ENCODE measurements at places on chromosomes 1 and 21.

DNA sequence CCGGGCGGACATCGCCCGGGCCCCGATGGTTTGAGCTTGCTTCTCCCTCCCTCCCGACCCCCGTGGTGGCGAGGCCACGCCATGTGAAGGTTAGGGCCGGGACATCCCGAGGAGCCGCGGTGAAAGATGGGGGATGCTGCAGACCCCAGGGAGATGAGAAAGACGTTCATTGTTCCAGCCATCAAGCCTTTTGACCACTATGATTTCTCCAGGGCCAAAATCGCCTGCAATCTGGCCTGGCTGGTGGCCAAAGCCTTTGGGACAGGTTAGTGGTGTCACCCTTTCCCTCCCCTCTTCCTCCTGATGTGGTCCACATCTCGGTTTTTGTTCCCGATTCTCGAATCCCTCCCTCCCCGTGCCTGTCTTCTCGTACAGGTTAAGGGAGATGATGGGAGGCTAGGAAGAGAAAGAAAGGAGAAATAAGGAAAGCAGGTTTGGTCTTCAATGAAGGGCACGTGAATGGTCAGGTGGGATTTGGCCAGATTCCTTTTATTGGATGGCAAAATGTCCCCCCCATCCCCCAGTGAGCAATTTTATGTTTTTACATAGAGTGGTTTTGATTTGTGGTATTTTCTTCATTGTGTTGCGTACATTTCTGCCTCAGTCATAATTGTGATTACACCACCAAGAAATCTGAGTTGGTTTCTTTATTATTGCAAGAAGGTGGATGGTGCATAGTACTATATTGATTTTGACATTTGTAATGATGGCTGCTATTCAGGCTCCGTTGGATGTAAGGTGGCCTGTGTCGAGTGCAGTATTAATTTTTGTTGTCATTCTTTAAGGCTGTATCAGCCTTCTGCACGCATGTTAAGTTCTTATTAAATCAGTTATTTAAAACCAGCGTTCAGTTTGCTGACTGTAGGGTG is 1.2 kb downstream of the CAMSAP2 start:
- no peak for DNase-seq

DNA sequence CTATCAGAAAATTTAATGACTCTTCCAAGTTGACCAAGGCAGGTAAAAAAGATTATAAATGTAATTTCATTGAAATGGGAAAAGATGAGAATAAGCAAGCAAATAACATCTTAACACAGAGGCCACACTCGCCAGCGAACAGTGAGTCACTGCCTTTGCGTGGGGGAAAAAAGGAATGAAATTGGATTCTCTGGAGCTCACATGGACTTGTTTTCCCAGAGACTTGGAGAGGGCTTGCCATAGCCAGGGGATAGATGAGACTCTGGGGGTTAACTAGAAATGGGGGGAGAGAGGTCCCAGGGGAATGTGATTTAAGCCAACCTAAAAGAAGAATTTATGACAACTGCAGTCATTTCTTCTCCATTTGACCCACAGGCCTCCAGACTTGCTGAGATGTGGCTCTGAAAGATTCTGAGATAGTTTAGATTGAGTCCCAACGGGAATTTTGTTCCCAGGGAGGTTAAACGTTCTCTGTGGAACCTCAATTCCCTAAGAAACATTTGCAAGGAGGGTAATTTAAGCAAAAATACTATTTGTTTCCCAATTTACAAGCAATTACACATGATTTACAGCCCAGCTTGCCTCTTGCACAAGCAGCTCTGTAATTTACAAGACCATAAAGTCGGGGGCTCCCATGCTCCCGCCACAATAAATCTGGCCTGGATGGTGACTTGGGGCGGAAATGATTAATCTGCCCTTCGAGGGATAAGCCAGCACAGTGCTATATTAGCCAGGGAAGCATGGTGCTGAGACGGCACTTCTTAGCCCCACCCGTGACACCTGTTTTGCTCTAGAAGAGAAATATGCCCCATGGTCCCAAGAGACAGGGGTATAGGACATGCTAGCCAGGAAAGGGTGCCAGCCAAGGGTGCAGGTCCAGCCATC is 68.8 kb downstream of the GRIK3 start:
- peak; percentile 59 for DNase-seq

- DNase-seq = no peak
Observed at GRCh38 chr1:16969057-16969611, 11.3 kb downstream of the MFAP2 start.

GRCh38 chr1:161193561-161194235 is 5.2 kb downstream of the ADAMTS4 start:
- no peak for DNase-seq

- no peak for DNase-seq
Observed at GRCh38 chr21:35006771-35007170, 42.3 kb downstream of the RUNX1 start.

- DNase-seq = no peak
Observed at GRCh38 chr1:7022058-7022457, 236.8 kb downstream of the CAMTA1 start.

GRCh38 chr1:89806616-89807015 is 14.2 kb upstream of the LRRC8D start:
- DNase-seq = no peak

GRCh38 chr1:84166797-84167196 is 22.7 kb downstream of the PRKACB start:
- no peak for DNase-seq

GRCh38 chr1:36411674-36412648 is 14.3 kb upstream of the LSM10 start:
- no peak for DNase-seq

- no peak for DNase-seq
Observed at GRCh38 chr1:145906954-145907753, 2.7 kb downstream of the ITGA10 start.

GRCh38 chr1:156486421-156487344 is 13.9 kb downstream of the MEF2D start:
- no peak for DNase-seq

DNA sequence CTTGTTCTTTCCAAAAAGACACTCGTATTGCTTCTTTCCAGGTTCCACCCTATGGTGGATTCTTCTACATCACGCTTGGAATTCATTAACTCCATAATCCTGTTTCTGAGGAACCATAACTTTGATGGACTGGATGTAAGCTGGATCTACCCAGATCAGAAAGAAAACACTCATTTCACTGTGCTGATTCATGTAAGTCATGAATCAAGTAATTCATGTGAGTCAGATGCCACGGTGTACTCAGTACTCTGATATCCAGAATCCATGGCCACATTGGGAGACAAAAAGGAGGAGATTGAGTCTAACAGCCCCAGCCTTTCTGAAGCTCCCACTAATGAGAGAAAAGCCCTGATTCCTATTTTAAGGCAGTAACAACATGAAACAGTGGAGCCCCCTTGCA is 7.4 kb downstream of the CHI3L2 start:
- DNase-seq = no peak

- no peak for DNase-seq
Observed at GRCh38 chr1:242006976-242007375, 8.1 kb upstream of the MAP1LC3C start.

- DNase-seq = no peak
Observed at GRCh38 chr21:18620436-18620835, 216.9 kb upstream of the TMPRSS15 start.

DNA sequence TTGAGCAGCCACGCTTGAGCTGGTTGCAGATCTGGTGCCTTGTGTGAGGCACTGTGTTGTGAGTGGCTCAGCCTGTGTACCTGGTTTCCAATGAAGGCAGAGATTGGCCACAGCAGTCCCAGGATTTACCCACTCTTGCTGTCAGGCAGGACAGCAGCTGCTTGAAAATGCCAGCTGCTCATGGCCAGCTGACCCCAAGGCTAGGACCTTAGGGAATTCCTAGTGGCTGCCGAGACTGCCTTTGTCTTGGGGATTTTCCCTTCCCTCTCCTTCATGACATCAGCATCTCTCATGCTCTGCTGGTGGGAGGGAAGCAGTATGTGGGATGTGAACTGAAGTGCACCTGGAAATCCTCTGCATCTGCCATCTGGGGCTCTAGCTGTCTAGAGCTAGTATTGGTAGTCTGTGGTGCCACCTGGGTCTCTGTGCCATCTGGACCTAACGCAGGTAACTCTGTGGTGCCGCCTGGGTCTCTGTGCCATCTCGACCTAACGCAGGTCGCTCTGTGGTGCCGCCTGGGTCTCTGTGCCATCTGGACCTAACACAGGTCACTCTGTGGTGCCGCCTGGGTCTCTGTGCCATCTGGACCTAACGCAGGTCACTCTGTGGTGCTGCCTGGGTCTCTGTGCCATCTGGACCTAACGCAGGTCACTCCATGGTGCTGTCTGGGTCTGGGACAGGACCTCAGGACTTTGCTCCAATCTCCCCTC is 3.8 kb upstream of the LRRC47 start:
- no peak for DNase-seq

- no peak for DNase-seq
Observed at GRCh38 chr1:167548059-167548932, 5.3 kb downstream of the CREG1 start.

DNA sequence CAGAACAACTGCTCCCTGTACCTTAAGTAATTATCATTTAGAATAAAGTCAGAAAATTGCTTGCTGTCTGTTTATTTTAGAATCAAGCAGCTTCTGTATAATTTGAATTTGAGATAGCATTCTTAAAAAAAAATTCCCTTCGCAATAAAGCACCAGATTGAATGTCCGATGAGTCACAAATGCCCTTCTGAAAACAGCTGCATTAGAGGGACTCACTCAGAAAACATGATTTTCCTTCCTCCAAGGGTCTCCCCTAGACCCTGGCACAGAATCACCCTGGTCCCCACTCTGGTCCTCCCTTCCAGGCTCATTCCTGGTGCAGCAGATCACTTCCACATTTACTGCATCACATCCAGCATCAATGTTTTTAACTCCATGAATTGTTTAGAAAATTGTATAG is 471.1 kb upstream of the VAMP3 start:
- no peak for DNase-seq

GRCh38 chr1:89257041-89257440 is 15.6 kb downstream of the GBP5 start:
- DNase-seq = no peak

GRCh38 chr1:91704746-91705145 is 181.2 kb downstream of the TGFBR3 start:
- no peak for DNase-seq

DNA sequence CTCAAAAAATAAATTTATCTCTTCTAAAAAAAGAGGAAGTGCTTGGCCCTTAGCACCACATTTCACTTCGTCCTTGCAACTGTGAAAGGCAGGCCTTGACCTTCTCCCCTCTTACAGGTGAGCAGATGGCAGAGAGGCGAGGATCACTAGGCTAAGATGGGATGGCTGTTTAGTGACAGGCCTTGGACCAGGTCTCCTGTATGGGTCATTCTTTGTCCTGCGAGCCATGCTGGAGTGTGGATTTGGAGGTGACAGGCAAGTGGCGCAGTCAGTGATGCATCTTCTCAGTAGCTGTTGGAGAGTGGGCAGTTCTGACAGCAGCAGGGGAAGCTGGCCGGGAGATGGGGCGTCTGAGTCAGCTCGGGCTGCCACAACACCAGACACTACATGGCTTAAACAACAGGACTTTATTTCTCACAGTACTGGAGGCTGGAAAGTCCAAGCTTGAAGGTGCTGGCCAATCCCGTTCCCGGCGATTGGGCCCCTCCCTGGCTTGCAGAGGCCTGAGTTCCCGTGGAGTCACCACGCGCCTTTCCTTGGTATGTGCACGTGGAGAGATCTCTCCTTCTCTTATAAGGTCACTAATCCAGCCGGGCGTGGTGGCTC is 16.5 kb downstream of the SLC27A3 start:
- DNase-seq = no peak

DNA sequence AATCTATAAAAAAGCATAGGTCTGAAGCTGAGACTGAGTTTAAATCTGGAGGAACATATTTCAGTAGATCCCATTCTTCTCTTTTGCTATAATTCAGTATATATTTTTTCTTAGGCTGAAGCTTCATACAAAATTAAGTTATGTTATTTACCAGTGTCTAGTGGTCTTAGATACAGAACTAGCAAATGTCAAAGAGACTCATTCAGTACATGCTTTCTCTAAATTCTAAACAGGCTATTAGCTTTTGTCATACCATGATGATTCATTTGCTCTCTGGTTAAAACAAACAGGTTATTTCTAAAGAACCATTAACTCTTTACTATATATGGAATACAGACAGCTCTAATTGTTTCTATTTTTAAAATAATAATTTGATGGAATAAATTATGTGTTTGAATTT is 1170.2 kb upstream of the PRMT6 start:
- no peak for DNase-seq

GRCh38 chr1:60753036-60753900 is 329.1 kb upstream of the NFIA start:
- no peak for DNase-seq

GRCh38 chr1:238658763-238659162 is 727.6 kb upstream of the CHRM3 start:
- DNase-seq = no peak

DNA sequence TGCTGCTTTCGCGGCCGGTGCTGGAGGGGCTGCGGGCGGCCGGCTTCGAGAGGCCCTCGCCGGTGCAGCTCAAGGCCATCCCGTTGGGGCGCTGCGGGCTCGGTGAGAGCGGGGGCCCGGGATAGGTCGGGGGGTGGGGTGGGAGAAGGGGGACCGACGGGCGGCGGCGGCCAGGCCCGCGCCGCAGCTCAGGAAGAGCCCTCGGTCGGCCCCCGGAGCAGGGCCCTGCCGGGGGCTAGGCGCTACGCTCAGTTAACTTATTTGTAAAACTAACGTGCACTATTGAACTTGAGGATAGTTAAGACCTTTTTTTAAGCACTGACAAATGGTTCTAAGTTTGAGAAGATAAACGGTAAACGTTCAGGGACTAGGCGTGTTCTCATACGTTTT is 418 bp downstream of the DDX20 start:
- no peak for DNase-seq

GRCh38 chr1:10155087-10155712 is 55.2 kb upstream of the KIF1B start:
- peak; percentile 47 for DNase-seq

DNA sequence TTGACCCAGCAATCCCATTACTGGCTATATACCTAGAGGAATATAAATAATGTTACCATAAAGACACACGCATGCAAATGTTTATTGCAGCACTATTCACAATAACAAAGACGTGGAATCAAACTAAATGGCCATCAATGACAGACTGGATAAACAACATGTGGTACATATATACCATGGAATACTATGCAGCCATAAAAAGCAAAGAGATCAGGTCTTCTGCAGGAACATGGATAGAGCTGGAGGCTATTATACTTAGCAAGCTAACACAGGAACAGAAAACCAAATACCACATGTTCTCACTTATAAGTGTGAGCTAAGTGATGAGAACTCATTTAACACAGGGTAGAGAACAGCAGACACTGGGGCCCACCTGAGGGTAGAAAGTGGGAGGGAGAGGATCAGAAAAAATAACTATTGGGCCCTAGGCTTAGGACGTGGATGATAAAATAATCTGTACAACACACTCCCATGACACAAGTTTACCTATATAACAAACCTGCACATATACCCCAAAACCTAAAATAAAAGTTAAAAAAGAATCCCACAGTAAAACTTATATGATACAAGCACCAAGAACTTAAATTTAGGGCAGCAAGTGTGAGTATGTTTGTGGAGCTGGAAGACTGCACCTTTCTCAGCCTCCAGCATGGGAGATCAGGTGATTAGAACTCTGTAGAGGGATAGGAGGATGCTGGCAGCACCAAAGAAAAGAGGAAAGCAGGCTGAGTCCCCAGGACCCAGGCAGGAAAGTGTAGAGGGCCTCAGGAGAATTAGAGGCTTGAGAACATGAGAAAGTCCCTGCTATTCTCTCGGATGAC is 320.8 kb upstream of the USP24 start:
- DNase-seq = no peak
